Trophoblast cell (in vitro differentiated cells and primary cell): ENCODE measurements at places on chromosomes 5 and 9.

DNA sequence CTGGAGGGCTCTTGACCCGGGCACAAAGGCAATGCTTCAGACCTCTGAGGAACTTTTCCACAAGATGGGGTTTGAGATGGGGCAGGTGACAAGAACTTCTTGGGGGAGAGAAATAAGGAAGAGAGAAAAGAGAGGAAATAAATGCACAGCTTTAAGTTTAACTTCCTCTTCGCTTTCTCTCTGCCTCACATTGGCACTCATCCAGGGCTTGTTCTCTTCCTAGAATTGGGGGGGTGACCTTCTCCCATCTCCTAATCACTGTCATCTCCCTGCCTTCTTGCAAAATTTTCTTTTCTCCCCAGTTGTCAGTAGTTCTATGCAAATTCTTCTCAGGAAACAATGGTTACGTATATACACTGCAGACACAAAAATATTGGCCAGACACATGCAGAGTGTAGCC, 19.1 kb upstream of the ADCY2 start:
- no peak for DNase-seq

- DNase-seq, result no peak
Observed at GRCh38 chr9:122819326-122819725, 9.1 kb downstream of the PDCL start.

DNA sequence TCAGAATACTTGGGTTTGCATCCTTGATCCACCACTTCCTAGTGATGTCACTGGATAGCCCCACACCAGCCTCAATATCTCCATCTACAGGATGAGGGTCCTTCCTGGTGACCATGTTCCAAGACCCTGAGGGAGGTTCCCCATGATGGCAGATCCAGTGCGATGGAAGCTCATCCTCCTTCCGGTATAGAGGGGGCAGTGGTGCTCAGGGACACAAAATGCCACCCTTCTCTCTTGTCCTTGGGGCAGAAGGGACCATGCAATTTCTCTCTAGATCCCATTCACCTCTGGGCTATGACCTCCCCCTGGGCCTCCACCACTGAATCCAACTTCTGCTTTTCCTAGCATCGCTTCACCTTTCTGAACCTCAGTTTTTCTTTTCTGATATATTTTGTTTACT, 5.4 kb upstream of the SLC25A51 start:
- no peak for DNase-seq

DNA sequence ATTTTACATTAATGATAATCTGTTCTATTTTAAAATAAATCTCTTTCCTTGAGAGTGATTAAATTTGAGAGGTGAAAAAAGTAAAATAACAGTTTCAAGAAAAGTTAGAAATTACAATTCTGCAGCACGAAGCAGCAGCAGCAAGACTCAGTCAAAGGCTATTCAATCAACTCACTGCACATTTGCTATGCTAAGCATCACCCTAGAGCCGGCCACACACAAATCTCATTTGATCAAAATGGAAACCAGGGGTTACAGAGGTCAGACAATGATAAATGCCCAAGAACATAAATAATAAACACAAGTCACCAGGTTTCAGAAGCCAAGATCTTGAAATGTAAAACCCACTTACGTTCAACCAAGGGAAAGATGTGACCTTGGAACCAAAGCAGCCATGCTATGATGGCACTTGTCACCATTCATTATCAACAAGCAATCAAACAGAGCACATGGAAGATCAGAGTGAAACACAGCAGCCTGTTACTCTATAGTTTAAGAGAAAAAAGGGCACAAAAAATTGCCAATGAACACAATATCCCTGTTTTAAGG, 136.0 kb downstream of the EPB41L4A start:
- DNase-seq, result no peak

DNA sequence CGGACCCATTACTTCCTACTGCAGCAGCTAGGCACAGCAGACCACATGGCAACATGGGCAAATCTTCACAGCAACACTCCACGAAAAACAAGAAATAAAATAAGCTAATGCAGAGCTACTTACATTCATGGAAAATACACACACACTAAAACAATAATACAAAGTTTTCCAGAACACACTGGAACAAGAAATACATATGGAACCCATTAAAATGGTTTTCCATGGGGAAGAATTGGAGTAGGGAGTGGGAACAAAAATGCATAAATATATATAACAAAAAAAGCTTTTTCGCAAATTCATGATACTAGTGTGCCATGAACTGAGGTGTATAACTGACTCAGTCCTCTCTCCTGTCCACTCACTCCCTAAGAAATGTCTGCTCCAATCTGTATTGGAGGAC, 8.3 kb downstream of the ADAMTS12 start:
- DNase-seq, result no peak

GRCh38 chr5:168992687-168993086, 308.3 kb downstream of the SLIT3 start:
- peak; percentile 33 for DNase-seq

GRCh38 chr5:180332051-180332517, 21.1 kb downstream of the GFPT2 start:
- DNase-seq, result peak; percentile 78

DNA sequence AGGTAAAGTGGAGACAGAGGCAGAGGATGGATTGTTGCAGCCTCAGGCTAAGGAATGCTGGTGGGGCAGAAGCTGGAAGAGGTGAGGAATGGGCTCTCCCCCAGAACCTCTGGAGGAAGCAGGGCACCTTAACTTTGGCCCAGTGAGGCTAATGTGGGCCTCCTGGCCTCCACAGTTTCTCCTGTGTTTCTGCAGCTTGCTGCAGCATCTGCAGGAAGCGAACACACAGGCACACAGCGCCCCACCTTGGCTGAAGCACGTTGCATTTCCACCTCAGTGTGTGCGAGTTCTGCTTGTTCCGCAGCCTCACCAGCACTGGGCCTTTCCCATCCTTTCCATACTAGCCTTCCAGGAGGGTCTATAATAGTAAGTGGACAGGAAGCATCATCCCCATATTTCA, 27.2 kb upstream of the ASS1 start:
- peak; percentile 19 for DNase-seq

GRCh38 chr9:114093761-114094505, 5.2 kb downstream of the KIF12 start:
- DNase-seq, result no peak

DNA sequence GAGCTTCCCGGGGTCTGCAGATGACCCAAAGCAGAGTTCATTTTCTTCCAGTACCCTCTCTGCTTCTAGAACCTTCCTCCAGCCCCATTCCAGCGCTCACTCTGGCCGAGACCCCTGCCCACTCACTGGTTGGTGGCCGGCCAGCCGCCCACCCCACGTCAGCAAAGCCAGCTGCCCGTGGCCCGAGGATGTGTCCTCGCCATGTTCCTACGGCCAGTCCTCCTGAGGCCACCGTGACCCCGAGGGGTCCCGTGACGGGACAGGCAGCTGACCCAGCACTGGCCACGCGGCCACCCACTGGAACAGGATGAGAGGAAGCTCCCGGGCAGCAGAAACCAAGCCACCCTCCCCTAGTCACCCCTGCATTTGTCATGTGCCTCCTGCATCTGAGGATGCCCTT, 39.1 kb upstream of the SLC6A19 start:
- no peak for DNase-seq

GRCh38 chr5:134175921-134176510, 734 bp downstream of the SKP1 start:
- peak; percentile 85 for DNase-seq

- DNase-seq, result no peak
Observed at GRCh38 chr9:37953206-37953774, 49.4 kb upstream of the SLC25A51 start.

- no peak for DNase-seq
Observed at GRCh38 chr5:136128481-136128880, 4.2 kb upstream of the SMAD5 start.

DNA sequence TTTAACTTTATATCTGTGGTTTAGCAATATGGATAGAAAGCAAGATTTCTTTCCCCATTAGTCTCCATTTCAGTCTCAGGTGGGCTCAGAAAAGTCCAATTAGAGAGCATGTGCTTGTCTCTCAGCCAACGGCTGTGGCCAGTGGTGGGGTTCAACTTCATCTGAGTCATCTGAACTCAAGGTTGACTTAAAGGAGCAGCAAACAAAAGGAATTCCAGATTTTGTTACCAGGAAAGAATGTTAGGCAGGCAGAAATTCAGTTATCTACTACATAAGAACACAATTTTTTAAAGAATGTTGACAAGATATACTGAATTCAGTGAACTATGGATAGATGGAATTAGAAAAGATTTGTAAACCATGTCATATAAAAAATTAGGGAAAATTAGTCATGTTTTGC, 784.1 kb downstream of the MAT2B start:
- no peak for DNase-seq

- DNase-seq, result peak; percentile 65
Observed at GRCh38 chr9:79661886-79662536, 90.2 kb downstream of the TLE4 start.

- DNase-seq, result no peak
Observed at GRCh38 chr9:79637177-79637925, 65.6 kb downstream of the TLE4 start.

- peak; percentile 18 for DNase-seq
Observed at GRCh38 chr9:110571801-110572483, 7.6 kb downstream of the SVEP1 start.

GRCh38 chr5:54721116-54721515, 203.6 kb downstream of the SNX18 start:
- DNase-seq, result no peak
